GM12878 (cell line): ENCODE measurements at places on chromosomes 11 and 22. TPM values are rescaled to one million over a fixed set of nuclear protein-coding genes. Genes with fewer than 3 reads are reported as not detected.

DNA sequence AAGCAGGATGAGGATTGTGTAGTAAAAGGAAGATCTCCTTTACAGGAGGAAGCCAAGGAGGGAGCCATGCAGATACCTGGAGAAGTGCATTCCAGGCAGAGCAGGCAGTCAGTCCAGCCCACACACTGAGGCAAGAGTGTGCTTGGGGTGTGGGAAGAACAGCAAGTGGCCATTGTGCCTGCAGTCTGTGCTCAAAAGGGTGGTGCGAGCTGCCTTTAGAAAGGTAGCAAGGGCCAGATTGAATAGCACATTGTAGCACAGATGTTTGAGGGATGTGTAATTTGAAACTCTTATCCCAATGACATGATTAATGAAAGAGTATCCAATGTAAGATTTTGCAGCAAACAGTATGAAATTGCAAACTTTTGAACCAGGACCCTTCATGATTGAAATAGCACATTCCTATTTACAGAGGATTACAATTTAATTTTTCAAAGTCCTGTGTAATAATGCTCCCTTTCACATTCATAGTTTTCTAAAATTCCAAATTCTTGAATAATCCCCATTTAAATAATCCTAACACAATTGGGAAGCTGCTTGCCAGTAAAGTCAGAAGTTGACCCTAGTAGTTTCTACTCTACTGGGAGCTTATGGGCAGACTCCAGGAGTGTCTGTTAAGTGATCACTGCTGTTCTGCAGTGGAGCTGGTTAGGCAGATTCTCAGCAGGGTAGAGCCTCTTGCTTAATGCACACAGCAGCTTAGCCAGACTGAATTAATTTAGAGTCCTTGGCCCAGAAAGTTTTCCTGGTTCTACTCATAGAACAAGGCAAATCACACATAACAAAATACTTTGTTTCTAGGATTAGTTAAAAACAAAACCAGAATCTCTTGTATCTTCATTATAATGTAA lies 78.1 kb downstream of the CYB5R2 start:
- H3K27ac ChIP-seq = no peak overlapping the region
- peaks cover 15% of the 10 kb centered on the region for H3K4me1 ChIP-seq
- H3K36me3 ChIP-seq = peaks cover 4% of the 10 kb centered on the region
- H3K27me3 ChIP-seq = no peaks in the 10 kb centered on the region
- no peak overlapping the region for H3K4me3 ChIP-seq

PTPRCAP gene
- 199 and 200 TPM in 2 replicates for polyA plus RNA-seq

DNA sequence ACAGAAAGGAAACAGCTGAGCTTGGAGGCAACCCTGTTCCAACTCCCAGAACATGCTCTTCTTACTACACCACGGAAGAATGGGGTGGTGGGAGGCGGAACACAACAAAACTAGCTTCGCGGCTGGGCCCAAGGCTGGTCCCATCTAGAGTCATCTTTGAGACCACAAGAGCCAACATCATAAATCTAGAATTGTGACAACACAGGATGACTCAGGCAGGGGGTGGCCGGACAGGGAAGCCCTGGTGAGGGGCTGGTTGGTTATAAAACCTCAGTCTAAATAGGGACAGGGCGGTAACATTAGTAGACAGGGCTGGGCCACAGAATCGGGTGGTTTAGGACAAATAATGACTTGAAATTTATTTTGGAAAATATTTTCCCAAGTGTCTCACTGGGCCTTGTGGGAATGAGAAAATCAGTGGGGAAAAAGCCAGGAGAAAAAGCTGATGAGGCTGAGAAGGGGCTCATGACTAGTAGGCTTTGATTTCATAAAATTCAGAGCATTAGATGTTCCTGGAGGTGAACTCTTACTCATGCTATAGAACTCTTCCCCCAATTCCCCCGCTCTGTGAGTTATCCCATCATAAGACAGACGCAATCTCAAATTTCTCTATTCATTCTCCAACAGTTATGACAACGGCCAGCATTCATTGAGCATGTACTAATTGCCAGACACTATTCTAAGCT lies 151.8 kb upstream of the TIMP3 start:
- peaks cover under 1% of the 10 kb centered on the region; the same call in 1 of the 2 replicates for H3K4me1 ChIP-seq
- no peak overlapping the region for H3K4me3 ChIP-seq
- no peaks in the 10 kb centered on the region for H3K36me3 ChIP-seq

- peaks cover 2% of the 10 kb centered on the region; the same call in 1 of the 2 replicates for H3K36me3 ChIP-seq
- no peaks in the 10 kb centered on the region for H3K27me3 ChIP-seq
- no peak for DNase-seq
- no peak overlapping the region for H3K27ac ChIP-seq
- no peaks in the 10 kb centered on the region for H3K4me1 ChIP-seq
- H3K4me3 ChIP-seq = no peak overlapping the region
Measured at GRCh38 chr11:125084761-125085231, 21.7 kb downstream of the SLC37A2 start.

- DNase-seq = no peak
- H3K27ac ChIP-seq = peak overlapping the region; percentile 94
- H3K4me1 ChIP-seq = peaks cover 24% of the 10 kb centered on the region
- H3K27me3 ChIP-seq = no peaks in the 10 kb centered on the region
- H3K36me3 ChIP-seq = peaks cover 10% of the 10 kb centered on the region
Measured at GRCh38 chr22:37148031-37148651, 1.6 kb downstream of the IL2RB start.
